ENCODE measurements at places on chromosomes 3 and 15. TPM values are rescaled to one million over a fixed set of nuclear protein-coding genes. Genes with fewer than 3 reads are reported as not detected.

FGF7 gene
- 377 TPM for total RNA-seq

DNA sequence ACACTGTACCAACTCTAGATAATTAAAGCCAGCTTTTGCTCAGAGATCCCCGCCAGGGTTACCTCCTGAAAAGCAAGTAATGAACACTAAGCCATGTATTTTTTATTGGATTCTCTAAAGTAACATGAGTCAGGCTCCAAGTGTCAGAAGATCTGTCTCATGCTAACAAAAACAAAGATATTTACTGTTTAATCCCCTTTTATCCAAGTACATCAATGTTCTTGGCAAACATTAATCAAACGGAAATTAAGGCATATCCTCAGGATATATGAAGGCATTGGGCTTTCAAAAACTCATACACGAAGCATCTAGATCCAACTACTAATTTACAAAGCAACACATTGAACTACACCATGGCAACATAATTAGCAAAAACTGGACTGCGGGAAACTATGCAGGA, 37.2 kb downstream of the MYO5A start:
- H3K27me3 ChIP-seq, result no peaks in the 10 kb centered on the region
- H3K27ac ChIP-seq, result no peak overlapping the region
- no peak for DNase-seq
- H3K4me1 ChIP-seq, result peaks cover 4% of the 10 kb centered on the region
- H3K36me3 ChIP-seq, result no peaks in the 10 kb centered on the region

- no peaks in the 10 kb centered on the region for H3K4me1 ChIP-seq
- DNase-seq, result no peak
- no peaks in the 10 kb centered on the region for H3K36me3 ChIP-seq
- H3K4me3 ChIP-seq, result no peak overlapping the region
- no peak overlapping the region for H3K27ac ChIP-seq
These were observed 146.9 kb downstream of the CHST2 start for GRCh38 chr3:143266511-143266910.

C2CD4A gene
- total RNA-seq, result under 0.01 TPM

ACTL6A gene
- total RNA-seq, result 36.8 TPM

CP gene
- 0.88 TPM for total RNA-seq

KIF15 gene
- 1.8 TPM for total RNA-seq

- no peaks in the 10 kb centered on the region for H3K36me3 ChIP-seq
- H3K27ac ChIP-seq, result no peak overlapping the region
- H3K4me3 ChIP-seq, result no peak overlapping the region
- peaks cover 42% of the 10 kb centered on the region for H3K4me1 ChIP-seq
- no peak for DNase-seq
These were observed 13.9 kb upstream of the C15orf61 start for GRCh38 chr15:67506775-67507747.

GRCh38 chr15:59249816-59250215, 43.2 kb downstream of the LDHAL6B start:
- no peak for DNase-seq
- no peaks in the 10 kb centered on the region for H3K27me3 ChIP-seq
- peaks cover 34% of the 10 kb centered on the region for H3K36me3 ChIP-seq
- no peaks in the 10 kb centered on the region for H3K4me1 ChIP-seq
- no peak overlapping the region for H3K4me3 ChIP-seq

CDC25A gene
- total RNA-seq, result 0.88 TPM

DNA sequence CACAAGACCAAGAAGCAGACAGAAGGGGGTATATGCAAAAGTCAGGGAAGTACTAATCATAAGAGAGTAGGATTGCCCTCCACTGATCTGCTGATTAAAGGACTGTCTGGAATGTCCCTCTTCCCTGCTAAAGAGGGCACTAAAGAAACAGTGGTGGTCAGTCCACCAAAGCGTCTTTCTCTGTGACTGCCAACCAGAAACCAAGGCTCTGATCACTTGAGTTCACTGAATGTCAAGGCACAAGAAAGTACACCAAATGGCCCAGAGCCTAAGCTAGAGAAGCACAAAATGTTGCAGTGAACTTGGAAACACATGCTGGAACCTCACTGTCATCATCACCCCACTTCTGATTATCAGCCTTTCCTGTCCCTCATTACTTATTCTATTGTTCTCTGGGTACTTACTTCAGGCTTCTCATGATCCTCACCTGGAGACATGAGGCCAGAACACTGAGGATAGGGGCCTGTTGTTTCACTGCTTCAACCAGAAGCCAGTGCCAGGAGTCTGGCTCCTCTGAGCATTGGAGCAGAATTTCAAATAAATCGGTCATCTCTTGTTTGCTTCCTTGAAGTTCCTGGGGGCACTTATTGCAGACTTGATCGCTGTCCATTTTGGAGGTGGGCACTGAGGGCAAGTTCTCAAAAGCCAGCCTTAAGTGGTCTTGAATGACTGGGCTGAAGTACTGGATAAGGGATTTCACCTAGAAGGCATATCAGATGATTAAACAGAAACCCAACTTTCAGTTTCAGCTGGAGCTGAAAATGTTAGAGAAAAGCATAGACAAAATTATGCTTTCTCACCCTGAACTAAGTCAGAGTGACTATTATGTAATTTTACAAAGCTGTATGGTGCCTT, 58.9 kb downstream of the EIF3J start:
- no peaks in the 10 kb centered on the region for H3K27me3 ChIP-seq
- peaks cover 74% of the 10 kb centered on the region for H3K36me3 ChIP-seq
- DNase-seq, result no peak
- H3K27ac ChIP-seq, result no peak overlapping the region

DNA sequence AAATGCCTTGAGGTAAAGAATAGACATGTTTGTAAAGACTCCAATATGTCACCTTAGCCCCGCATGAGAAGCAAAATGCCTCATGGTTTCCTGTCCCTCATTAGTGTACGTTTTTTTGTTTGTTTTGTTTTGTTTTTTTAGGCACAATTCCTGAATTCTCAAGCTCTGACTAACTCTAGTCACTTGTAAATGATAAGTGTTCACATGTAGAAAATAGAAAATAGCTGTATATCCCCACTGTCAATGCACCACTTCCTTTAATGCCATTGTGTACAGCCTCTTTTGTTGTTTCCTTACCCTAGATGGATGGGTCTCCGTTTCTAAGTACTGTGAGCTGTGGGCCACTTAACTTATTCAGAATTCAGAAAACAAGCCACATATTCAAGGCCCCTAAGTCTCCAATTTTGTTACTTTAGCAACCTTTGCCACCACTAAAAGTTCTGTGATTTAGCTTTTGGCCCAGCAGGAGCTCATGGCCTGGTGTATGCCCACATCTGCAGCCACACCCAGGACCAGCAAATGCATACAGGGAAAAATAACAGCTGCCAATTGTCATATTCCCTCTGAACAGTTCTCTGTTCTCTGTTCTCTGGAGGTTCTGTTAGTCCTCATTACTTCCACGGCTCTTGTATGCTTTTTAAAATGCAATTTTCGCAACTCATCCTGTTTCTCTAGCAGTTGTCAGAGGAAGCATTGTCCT, 655.5 kb downstream of the GBE1 start:
- no peaks in the 10 kb centered on the region for H3K27me3 ChIP-seq
- no peak for DNase-seq
- H3K4me1 ChIP-seq, result no peaks in the 10 kb centered on the region
- no peaks in the 10 kb centered on the region for H3K36me3 ChIP-seq
- H3K4me3 ChIP-seq, result no peak overlapping the region

DNA sequence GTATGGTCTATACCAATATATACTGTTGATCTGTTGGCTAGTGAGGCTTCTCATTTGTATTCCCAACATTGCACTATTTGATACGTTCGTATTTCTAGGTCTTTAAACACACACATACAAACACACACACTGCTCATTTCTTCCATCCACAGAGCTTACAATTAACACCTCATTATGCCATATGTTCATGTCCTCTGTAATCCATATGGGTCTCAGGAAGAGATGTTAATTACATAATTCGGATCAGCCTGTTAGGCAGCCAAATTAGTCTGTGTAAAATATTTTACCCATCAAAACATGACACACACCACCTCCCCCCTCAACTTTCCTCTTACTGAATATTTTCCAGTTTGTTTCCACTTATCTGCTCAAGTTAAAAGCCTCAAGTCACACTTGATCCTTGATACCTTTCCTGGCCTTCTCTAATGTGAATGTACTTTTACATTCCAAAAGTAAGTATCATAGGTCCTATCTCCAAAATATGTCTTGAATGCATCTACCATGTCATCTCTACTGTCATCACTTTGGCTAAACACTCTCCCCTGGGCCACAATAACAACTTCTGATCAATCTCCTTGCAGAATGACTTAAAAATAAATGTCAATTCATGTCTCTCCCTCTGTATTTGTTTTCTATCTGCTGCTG, 28.2 kb downstream of the EOGT start:
- DNase-seq, result no peak
- H3K4me1 ChIP-seq, result peaks cover 2% of the 10 kb centered on the region
- H3K4me3 ChIP-seq, result no peak overlapping the region
- no peak overlapping the region for H3K27ac ChIP-seq
- no peaks in the 10 kb centered on the region for H3K27me3 ChIP-seq
- H3K36me3 ChIP-seq, result peaks cover 75% of the 10 kb centered on the region

- DNase-seq, result peak; percentile 19
- H3K4me1 ChIP-seq, result no peaks in the 10 kb centered on the region
- no peak overlapping the region for H3K27ac ChIP-seq
- no peak overlapping the region for H3K4me3 ChIP-seq
- H3K27me3 ChIP-seq, result no peaks in the 10 kb centered on the region
- no peaks in the 10 kb centered on the region for H3K36me3 ChIP-seq
These were observed 1026.2 kb downstream of the NAALADL2 start for GRCh38 chr3:175885231-175885766.

DNA sequence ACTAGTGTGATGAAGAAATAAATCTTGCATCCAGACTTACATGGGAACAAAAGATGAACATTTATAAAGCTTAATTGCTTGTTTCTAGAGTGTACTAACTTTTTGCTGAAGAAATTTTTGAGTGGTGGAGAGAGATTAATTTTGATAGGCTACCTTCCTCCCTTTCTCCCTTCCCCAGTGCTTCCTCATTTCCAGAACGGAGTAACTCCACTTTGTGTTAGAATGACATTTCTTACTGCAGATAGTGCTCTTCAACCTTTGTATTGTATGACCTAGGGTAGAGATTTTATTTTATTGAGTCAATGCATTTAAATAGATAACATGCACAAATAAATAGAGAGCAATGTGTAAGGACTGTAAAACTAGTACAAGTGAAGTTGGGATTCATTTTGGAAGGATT, 1.9 kb downstream of the ATP1B3 start:
- peak overlapping the region; percentile 93 for H3K4me3 ChIP-seq
- H3K4me1 ChIP-seq, result peaks cover 21% of the 10 kb centered on the region
- DNase-seq, result peak; percentile 71
- no peaks in the 10 kb centered on the region for H3K36me3 ChIP-seq
- H3K27me3 ChIP-seq, result no peaks in the 10 kb centered on the region

TRIM42 gene
- total RNA-seq, result not detected

DNA sequence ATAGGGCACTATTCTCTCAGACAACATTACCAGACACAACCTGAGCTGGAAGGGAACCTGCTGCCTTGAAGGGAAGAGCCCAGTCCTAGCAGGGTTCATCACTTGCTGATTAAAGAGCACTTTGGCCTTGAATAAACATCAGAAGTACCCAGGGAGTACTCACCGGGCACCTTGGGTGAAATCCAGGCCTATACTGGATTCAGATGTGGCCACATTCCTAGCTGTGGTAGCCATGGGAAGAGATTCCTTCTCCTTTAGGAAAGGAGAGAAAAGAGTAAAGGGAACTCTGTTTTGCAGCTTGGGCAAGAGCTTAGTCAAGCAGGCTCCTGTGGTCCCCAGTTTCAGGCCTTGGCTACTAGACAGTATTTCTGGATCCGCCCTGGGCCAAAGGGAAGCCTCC, 195.0 kb downstream of the SPATA16 start:
- H3K27me3 ChIP-seq, result no peaks in the 10 kb centered on the region
- no peaks in the 10 kb centered on the region for H3K4me1 ChIP-seq
- no peak for DNase-seq

DNA sequence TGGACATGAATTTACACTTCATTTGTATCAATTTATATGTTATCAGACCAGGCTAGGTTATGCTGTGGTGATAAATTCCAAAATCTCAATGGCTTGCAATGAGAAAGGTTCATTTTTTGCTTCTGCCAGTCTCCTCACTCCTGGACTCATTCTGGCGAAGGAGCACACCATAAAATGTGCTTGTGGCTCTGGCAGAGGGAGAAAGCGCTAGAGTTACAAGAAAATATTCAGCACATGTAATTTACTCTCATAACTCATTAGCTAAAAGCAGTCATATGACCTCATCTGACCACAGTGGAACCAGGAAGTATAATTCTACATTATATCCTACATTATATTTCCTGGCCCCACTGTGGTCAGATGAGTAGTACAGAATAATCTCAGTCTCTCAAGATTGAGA, 193.8 kb downstream of the BCHE start:
- no peaks in the 10 kb centered on the region for H3K27me3 ChIP-seq
- H3K4me3 ChIP-seq, result no peak overlapping the region
- no peak for DNase-seq
- peaks cover 10% of the 10 kb centered on the region for H3K4me1 ChIP-seq
- H3K36me3 ChIP-seq, result no peaks in the 10 kb centered on the region

GRCh38 chr3:36777424-36778218, 13.3 kb upstream of the DCLK3 start:
- no peaks in the 10 kb centered on the region for H3K36me3 ChIP-seq
- no peaks in the 10 kb centered on the region for H3K27me3 ChIP-seq
- H3K4me1 ChIP-seq, result peaks cover 3% of the 10 kb centered on the region
- no peak for DNase-seq
- H3K4me3 ChIP-seq, result no peak overlapping the region

- no peaks in the 10 kb centered on the region for H3K36me3 ChIP-seq
- peak; percentile 48 for DNase-seq
- H3K27me3 ChIP-seq, result peaks cover 38% of the 10 kb centered on the region
These were observed 4.8 kb downstream of the PLCB2 start for GRCh38 chr15:40302981-40303380.

DNA sequence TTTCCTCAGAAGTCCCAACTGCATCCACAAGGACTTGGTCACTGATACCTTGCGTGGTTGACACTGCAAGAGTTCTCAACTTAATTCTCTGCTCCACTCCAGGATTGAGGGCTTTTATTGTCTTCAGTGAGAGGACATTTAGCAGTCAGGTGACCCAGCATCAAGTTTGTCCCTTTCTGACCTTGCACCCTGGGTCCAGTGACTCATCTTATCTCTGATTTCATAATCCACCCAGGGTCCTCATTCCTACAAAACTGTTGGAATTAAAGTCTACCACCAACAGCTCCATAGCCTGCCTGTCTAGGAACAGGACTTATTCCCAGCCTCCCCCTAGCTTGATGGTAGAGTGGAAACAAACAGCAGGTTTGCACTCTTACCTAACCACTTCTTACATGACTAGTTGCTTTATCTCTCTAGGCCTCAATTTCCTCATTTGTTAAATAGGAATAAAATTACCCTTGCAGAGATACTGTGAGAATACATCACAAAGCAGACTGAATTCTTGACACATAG, 151.3 kb upstream of the LPP start:
- no peak for DNase-seq
- no peaks in the 10 kb centered on the region for H3K36me3 ChIP-seq
- H3K27me3 ChIP-seq, result no peaks in the 10 kb centered on the region
- H3K4me3 ChIP-seq, result no peak overlapping the region
